ENCODE measurements at places on chromosomes 7 and 10.

DNA sequence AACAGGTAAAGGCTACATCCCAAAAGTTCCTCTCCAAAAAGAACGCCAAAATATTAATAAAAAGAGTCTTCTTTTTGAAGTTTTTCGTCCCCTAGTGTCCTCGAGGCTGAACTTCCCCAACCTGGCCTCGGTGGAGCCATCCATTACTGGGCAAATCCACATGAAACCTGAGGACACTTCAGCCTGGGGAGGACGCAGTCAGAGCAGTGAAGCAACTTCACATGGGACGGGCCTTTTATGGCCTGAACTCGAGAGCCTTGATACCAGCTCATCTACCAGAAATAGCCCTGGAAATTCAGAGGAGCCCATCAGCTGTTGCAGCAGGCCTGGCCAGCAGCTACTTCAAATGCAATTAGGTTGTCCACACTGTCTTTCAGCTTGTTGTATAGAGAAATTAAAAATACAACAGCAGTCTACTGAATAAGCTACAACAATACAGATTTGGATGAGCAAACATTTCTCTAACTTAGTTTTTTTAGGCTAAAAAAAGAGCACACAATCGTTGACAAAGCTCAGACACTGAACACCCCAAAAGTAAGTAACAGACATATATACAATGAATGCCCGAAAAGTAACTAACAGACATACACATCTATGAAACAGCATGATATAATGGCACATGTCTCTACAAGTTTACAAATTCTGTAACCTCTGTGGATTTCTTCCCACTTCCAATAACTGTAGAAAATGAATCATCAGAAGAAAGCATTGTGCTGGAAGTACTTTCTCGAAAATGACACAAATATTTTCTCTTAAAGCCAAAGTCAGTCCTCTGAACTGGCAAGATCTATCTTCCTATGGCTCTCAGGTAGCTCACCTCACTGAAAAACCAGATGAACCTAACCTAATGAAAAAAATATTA is at the start of gene SVIL:
Gene SVIL, minus strand, starts transcription at position 208 of the 862 bp plus-strand sequence. CDS start 79,913 bp downstream, outside the sequence.
- DNase-seq = no peak

DNA sequence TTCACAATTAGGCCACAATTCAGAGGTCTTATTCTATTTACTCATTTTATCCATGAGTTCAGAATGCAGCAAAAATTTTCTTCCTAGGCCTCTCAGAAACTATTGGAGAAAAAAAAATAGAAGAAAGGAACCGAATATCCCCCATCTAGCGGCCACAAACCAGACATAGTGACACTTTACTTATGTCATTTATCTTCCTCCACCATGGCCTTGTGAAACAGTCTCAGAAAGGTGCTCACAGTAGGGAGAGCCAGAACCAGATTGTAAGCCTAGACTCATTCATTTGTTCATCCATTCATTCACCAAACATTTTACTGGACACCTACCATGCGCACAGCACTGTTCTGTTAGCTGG is 16.0 kb downstream of the CREB3L2 start:
- DNase-seq = no peak

DNA sequence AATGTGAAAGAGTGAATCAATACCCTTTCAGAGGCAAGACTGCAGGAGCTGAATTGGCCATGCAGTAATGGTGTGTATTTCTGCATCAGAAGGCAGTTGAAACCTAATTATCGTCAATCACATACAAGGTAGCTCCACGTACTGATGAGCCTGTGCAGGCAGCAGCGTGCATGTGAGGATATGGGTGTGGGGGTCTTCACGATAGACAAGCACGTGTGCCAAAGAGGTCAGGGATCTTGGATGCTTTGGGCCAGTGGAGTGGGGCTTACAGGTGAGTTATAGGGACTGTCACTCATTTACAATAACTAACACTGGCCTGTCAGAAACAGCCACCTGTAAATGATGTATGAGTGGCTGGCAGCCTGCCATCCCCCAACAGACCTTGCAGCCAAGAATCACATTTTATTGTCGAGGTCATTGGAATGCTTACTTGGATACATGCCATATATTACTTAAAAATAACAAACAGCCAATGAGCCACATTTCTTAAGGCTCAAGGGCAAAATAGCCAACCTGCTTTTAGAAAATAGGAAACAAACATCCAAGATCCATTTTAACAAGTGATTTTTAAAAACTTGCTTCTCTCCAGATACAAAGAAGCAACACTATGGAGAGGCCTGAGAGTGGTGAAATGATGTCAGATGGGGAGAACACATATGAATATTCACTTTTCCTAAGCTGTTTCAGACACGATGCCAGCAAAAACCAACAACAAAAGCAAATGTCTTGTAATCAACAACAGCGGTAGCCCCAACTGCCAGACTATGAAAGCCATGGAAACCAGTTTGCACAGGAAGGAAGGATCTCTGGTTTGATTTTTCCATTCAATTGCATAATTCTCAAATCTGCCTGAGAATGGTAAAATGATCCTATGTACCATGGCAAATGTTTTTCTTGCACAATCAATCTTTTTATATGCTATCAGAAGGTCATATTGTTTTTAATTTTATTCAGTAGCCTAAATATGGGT is 210.7 kb downstream of the SKAP2 start:
- no peak for DNase-seq

- DNase-seq = no peak
These were observed 275.2 kb downstream of the IPMK start for GRCh38 chr10:57992321-57993077.

- DNase-seq = no peak
These were observed 705.6 kb downstream of the PARD3 start for GRCh38 chr10:34109495-34109894.

- no peak for DNase-seq
These were observed 156.8 kb upstream of the FRMD4A start for GRCh38 chr10:14487488-14487883.

DNA sequence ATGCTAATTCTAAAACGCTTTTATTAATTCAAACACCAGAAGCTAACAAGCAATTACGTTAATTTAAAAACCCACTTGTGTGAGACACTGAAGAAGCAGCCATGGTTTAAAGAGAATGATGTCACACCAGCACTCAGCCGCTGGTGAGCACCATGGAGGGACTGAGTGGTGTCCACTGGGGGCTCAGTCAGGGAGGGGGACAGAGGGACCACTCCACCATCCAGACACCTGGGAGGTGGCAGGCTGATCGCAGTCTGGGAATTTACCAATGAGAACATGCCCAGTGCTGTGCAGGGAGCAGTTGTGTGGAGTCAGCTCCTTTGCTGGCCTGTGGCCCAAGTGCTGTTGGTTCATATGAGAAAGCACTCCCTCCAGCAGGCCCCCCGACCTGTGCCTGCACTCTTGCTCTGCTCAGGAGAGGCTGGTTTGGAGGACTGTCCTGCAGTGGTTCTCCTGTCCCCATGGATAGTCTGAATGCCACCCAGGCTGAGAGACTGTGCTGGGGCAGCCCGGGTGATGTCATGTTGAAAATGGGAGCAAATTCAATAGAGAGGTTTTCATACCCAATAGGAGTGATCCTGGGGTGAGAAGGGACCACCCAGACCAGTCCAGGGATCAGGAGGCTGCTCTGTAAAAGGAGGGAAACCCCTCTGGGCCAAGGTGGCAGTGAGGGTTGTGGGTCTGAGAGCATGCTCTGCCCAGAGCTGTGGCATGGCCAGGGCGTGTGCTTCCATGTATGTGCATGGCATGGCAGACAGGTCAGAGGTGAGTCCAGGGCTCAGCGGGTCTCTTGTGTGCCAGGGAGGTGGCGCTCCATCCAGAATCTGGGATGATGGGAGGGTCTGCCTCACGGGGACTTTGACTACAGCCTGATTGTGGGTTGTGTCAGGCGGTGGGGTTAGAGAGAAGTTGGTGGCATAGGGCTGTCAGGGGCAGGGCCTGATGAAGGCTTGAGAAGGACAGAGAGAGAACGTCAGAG is 12.7 kb downstream of the ADCY1 start:
- DNase-seq = no peak

- DNase-seq = no peak
These were observed 105.7 kb upstream of the FAM20C start for GRCh38 chr7:86629-87028.

GRCh38 chr7:48872548-48872947 is 51.8 kb upstream of the CDC14C start:
- DNase-seq = no peak

DNA sequence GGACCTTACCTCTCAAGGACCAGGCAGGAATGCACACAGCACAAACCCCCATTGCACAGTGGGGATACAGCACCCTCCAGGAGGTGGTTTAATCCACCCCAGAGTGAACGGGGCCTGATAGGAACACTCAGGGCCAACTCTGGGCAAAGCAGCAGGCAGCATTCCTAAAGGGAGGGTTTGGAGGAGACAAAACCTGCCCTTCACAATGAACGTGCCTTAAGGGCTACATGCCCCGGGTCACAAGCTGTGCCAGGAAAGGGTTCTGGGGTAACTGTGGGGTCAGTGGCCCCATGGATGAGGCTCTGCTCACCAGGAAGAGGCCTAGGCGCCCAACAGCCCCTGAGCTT is 1.1 kb downstream of the GPRIN2 start:
- DNase-seq = no peak

DNA sequence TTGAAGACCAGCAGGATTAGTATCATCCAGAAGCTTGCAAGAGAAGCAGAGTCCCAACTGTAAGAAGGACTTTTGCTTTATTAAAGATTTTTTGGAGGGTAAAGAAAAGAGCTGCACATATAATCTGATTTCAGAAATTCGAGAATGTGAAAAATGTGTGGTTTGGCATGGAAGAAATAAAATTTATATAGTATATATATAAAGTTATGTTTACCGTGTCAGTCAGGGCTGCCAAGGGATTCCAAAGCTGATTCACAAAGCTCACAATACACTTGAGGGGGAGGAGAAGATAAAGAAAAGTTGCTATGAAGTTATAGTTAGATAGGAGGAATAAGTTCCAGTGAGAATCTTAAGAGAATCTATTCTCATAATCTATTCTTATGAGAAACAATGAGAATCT is 231.8 kb upstream of the CACNA2D1 start:
- no peak for DNase-seq

- DNase-seq = no peak
These were observed 48.6 kb downstream of the CUL1 start for GRCh38 chr7:148747274-148747673.

DNA sequence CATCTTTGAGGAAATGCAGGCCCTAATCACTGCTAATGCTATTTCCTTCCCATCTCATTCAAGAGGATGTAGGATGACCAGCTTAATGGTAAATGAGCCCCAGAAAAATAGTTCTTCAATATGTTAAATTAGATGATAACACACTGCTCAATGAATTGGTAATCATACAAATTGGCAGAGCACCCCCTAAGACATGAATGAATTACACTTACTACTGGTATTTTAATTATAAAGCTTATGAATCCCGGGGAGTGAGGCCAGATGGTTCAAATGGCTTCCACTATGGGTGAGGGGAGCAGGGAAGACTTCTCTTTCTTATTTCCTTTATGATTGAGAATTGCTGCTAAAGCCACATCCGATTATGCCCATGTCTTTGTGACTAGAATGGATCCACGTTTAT is 159.2 kb upstream of the TARP start:
- DNase-seq = no peak

DNA sequence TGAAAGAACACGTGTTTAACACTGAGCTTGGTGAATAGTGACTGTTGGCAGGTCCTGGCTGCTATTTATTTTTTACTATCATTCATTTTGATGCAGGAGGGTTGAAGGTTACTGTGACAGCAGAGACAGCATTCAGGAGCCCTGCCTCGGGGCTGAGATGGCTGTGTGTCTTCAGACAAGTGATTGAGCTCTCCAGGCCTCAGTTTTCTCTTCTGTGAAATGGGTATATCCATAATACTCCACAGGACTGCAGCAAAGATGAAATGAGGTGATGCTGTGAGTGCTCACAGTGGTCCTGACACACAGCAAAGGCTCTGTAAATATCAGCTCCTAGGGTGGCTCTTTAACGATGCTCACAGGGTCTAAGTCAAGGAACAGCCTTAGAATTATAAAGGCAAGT is 295.2 kb downstream of the GFRA1 start:
- DNase-seq = no peak
